ENCODE measurements at places on chromosomes 4 and X.

DNA sequence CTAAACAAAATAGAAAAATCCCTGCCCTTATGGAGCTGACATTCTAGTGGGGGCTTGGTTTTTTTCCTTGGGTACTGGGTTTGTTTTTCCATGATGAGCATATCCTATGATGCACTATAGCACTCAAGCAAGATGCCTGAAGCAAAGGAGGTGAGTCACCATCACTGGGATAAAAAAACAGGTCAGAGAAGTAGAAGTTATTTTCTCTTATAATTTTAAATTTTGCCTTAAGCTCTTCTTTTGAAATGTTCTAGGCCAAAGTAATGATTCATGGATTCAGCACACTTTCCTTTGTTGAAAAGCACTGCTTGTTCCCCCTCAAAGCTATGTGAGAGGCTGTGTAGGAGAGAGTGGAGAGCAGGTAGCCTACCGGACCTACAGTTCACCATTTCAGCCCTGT lies 15.2 kb upstream of the CXCL2 start:
- no peak for DNase-seq

GRCh38 chrX:13373027-13373426 lies 53.2 kb upstream of the ATXN3L start:
- DNase-seq: no peak

DNA sequence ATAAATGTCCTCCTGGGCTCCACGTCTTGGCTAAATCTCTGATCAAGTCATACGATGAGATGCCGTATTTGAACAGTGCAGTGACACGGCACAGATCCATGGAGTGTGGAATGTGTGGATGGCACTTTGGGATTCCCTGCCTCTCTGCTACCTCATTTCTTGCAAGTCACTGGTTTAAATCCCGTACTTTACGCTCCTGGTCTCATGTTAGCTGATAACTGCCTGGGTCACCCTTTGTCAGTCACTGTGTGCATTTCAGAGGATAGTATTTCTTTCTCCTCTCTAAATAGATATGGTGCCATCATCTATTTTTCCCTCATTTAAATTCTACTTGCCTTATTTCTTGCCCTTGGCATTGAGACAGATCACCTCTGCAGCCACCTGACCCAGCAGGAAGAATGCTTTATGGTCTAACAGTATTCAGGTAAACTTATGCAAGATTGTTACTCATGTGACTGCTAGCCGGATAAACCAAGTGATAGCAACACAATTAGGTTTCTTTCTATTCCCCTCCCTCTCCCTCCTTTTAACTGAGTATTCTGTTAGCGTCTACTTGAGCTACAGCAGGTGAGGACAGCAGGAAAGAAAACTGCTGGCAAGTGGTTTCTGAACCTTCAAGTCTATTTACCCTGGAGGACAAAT lies 2.8 kb downstream of the EGF start:
- DNase-seq: no peak

GRCh38 chrX:33132569-33132968 lies 78.8 kb downstream of the DMD start:
- DNase-seq: no peak

DNA sequence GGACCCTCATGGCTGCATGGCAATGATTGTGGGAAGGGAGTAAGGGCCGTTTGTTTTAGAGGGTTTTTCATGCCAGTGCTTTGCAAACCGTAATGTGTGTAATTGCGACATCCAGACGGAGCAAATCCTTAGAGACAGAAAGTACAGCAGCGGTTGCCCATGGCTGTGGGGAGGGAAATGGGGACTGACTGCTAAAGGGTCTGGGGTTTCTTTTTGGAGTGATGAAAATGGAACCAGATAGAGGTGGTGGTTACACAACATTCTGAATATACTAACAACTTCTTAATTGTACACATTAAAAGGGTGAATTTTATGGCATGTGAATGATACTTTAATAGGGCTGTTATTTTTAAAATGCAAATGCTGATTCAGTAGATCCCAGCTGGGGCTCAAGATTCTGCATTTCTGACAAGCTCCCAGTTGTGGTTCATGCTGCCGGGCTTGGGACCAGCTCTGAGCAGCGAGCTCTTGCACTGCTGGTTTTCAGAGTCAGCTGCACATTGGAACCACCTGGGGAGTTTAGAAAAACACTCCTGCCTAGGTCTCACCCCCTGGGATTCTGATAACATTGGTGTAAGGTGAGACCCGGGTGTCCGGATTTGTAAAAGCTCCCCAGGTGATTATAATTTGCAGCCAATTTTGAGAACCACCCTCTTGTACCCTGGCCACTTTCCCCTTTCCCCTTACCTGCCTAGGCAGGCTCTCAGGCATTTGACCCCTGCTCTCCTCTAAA lies 47.7 kb downstream of the PRPS1 start:
- DNase-seq: no peak

GRCh38 chr4:16783119-16783518 lies 115.3 kb downstream of the LDB2 start:
- no peak for DNase-seq

DNA sequence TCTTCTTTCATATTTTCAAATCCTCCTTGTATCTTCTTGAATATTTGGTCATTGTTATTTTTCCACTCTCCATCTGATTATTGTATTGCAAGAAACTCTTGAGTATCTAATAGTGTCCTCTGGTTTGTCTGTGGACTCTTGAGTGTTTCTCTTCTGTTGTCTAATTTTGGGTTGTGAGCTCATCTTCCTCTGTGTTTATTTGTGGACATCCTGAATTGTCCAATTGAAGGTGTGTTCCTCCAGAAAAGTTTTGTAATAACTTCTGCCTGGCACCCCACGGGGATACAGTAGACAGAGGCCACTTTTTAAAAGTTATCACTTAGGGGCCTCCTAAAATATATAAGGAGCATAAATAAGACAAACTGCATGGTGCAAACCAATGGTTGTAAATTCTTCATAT lies 3.1 kb upstream of the CC2D2A start:
- DNase-seq: no peak

DNA sequence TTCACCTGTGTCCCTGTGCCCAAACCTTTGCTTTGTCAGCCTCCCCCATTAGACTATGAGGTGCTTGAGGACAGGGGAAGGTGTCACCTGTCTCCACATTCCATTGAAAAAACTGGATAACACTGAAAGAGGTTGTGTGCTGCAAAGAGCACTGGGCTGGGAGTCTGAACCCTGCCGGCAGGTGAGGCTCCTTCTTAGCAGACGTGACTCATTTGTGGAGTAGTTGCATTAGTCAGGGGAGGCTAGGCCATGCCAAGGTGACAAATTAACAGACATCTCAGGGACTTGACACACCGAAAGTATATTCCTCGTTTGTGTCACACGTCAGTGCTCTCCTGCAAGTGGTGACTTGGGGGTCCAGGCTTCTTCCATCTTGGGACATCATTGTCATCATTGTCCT lies 95.9 kb upstream of the STX18 start:
- no peak for DNase-seq

GRCh38 chrX:24081661-24082154 lies 27.0 kb downstream of the EIF2S3 start:
- DNase-seq: peak; percentile 16

- DNase-seq: no peak
Measured at GRCh38 chr4:73375328-73375741, 28.8 kb upstream of the ALB start.

DNA sequence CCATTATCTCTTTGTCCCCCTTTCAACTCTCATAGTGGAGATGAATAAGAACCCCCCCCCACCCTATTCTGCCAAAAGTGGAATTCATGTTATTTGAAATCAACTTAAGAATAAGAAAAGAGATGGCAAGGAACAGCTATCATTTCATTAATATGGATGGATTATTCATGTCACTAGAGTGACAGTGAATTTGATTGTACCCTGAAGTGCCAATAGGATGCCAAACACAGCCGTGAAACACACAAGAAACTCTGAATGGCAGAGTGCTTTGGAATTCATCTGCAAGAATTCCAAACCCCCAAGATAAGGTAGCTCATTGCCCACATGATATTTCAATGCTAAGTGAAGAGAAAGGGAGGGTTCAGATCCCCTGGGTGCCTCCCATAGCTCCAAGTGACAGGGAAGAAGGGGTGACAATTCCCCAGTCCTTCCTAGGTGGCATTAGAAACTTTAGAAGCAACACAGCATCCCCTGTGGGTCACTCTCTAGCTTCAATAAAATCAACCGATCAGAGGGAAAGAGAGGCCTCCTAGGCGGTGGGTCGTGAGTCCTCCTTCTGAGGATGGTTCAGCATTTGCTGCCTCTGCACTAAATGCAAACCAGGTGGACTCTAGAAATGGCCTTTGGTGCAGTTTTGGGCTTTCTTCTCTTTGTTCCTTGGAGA lies 84.3 kb downstream of the MGST2 start:
- DNase-seq: no peak

DNA sequence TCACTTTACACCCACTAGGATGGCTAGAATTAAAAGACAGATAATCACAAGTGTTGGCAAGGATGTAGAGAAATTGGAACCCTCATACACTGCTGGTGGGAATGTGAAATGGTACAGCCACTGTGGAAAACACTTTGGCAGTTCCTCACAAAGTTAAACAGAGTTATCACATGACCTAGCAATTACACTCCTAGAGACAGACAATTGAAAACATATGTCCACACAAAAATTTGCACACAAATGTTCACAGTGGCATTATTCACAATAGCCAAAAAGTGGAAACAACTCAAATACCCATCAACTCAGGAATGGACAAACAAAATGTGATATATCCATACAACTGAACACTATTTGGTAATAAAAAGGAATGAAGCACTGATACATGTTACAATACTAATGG lies 5.7 kb downstream of the ZNF280C start:
- no peak for DNase-seq

GRCh38 chr4:30094887-30095286 lies 625.3 kb upstream of the PCDH7 start:
- DNase-seq: no peak

DNA sequence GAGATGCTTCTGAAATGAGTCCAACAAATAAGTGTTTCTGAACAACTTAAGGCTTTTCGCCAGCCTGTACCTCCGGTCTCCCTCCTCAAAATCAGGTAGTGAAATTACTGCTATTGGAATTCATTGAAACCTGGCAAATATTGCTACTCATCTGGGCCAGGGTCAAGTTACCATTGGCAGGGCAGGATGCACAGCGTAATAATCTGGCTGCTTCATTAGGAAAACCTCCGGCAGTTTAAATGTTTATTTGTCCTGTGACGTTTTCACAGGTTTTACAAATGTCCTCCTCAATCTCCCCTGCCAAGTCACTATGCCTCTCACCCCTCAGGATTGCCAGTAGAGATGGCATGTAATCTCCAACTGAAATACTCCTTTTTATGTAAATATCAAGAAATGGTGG lies 92.6 kb upstream of the KDR start:
- DNase-seq: no peak

GRCh38 chr4:55291227-55291640 lies 54.8 kb upstream of the SRD5A3 start:
- DNase-seq: no peak

GRCh38 chr4:99043346-99043745 lies 45.2 kb downstream of the ADH5 start:
- DNase-seq: no peak

DNA sequence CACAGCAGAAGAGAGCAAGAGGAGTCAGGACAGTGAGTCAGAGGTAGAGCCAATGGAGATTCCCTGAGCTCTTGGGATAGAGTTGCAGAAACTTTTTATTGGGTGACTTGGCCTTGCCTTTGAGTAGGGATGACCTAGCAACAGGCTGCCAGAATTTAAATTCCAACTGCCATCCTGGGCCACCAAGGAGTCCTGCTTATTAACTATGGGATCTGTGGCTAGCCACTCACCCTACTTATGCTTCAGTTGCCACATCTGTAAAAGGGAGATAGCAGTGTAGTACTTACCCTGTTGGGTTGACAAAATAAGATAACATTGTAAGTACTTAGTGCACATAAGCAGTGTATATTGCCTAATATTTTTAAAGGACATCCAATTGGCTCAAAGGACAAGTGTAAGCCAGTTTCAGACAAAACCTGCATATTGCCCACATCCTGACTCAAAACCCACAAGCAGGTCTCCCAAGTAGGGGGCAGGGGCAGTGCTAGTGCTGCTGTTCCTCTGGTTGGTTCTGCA lies 43.5 kb upstream of the TMEM164 start:
- no peak for DNase-seq

GRCh38 chrX:40663078-40663740 lies 15.8 kb upstream of the CXorf38 start:
- DNase-seq: no peak

DNA sequence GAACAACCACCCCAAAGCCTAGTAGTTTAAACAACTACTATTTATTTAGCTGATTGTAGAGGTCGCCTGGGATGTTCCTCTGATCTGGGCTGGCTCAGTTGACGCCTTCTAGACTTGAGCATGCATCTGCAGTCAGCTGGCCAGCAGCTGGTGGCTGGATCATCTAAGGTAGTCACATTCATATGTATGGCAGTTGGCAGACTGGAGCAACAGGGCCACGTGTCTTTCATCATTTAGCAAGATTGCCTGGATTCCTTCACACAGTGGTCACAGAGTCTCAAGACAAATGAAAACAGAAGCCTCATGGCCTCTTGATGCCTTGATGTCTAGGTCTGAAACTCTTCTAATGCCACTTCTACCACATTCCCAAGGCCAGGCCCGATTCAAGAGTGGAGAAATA lies 220.6 kb upstream of the S100G start:
- no peak for DNase-seq

DNA sequence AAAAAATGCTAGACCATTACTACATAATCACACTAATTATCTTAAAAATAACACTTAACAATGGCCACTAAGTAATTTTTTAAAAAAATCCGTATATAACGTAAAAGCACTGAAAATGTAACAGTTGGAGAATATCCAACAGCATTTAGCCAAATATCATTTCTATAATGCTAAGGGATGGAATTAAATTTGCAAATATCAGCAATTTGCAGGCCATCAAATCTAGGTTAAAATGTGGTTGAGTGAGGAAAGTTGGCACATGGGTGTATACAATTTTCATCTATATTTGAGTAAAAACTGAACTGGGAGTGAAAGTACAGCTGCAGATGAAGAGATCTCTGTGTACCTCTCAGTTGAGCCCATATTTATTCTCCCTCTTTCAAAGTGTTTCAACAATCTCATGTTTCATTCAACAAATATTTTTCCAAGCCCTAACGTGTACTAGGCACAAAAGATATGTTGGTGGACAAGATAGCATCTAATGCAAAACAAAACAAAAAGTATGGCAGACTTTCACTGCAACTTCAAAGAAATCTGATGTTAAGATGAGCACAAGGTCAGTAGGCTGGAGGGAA lies 63.0 kb downstream of the MBNL3 start:
- DNase-seq: no peak

GRCh38 chr4:102858828-102859464 lies 9.8 kb upstream of the CISD2 start:
- no peak for DNase-seq

DNA sequence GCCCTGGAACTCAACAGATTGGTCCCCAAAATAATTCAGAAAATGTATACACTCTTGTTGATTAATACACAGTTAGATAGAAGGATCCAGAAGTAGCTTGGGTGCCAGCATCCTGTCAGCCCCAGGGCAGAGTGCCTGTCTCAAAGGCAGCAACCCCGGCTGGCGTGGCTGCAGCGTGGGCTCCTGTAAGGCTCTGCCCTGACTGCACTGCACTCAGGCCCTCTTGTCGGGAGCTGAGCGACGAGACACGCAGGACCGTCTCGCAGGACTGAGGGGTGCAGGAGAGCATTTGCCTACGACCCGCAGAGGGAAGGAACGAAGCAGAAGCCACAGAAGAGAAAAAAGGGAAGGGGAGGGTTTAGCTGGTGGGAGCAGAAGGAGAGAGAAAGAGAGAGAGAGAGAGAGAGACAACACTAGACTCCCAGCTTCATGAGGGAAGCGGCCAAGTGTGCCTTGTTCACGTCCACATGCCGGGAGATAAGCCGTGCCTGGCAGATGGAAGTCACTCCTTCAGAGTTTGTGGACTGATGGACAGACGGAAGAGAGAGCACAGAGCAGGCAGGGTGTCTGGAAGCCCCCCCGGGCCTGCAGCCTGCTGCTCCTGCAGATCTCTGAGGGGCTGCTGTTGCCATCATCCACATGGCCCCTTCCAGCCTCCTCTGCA lies 38.7 kb upstream of the HELT start:
- no peak for DNase-seq
